ENCODE measurements at places on chromosomes 16 and 17. TPM values are rescaled to one million over a fixed set of nuclear protein-coding genes. Genes with fewer than 3 reads are reported as not detected.

- H3K4me3 ChIP-seq: no peak overlapping the region
- no peaks in the 10 kb centered on the region for H3K27me3 ChIP-seq
- no peak for DNase-seq
- no peak overlapping the region for H3K27ac ChIP-seq
- H3K36me3 ChIP-seq: no peaks in the 10 kb centered on the region
These were observed 4.8 kb downstream of the DPEP3 start for GRCh38 chr16:67975321-67976105.

NPIPB13 gene
- 31.9 TPM for total RNA-seq

DNA sequence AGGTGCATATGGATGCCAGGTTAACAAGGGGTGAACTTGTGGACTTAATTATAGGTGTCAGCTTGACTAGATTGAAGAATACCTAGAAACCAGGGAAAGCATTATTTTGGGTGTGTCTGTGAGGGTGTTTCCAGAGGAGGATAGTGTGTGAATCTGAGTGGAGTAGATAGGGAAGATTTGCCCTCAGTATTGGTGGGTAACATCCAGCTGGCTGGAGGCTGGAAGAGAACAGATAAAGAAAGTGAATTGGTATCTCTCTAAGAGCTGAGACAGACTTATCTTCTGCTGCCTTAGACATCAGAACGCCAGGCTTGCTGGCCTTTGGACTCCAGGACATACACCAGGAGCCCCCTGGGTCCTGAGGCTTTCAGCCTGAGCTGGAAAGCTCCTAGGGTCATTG, 75.2 kb downstream of the CDRT15 start:
- no peak overlapping the region for H3K27ac ChIP-seq
- no peak overlapping the region for H3K4me3 ChIP-seq
- no peaks in the 10 kb centered on the region for H3K36me3 ChIP-seq
- no peak for DNase-seq

FOXL1 gene
- not detected for total RNA-seq

- no peak overlapping the region for H3K27ac ChIP-seq
- H3K4me3 ChIP-seq: no peak overlapping the region
- H3K27me3 ChIP-seq: peaks cover 54% of the 10 kb centered on the region
- no peaks in the 10 kb centered on the region for H3K36me3 ChIP-seq
- DNase-seq: no peak
- H3K4me1 ChIP-seq: no peaks in the 10 kb centered on the region
These were observed 24.8 kb upstream of the ENGASE start for GRCh38 chr17:79049821-79050220.

DNA sequence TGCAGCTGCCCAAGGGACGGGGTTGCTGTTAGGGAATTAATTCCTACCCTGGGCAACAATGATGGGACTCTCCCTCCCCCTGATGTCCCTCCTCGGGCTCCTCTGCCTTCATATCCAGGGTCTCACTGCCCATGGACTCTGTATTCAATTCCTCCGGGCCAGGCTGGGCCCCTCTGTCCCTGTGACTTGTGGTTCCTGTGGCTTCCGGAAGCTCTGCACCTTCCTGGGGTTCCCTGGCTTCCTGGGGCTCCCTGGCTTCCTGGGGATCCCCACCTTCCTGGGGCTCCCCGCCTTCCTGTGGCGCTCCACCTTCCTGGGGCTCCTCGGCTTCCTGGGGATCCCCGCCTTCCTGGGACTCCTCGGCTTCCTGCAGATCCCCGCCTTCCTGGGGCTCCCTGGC, 35.2 kb downstream of the SRL start:
- no peak for DNase-seq
- H3K27me3 ChIP-seq: no peaks in the 10 kb centered on the region
- H3K27ac ChIP-seq: no peak overlapping the region
- no peak overlapping the region for H3K4me3 ChIP-seq
- no peaks in the 10 kb centered on the region for H3K36me3 ChIP-seq

- H3K4me3 ChIP-seq: peak overlapping the region; percentile 29
- no peaks in the 10 kb centered on the region for H3K36me3 ChIP-seq
- H3K27ac ChIP-seq: peak overlapping the region; percentile 87
These were observed 16.2 kb downstream of the SOCS3 start for GRCh38 chr17:78343543-78344201.

DNA sequence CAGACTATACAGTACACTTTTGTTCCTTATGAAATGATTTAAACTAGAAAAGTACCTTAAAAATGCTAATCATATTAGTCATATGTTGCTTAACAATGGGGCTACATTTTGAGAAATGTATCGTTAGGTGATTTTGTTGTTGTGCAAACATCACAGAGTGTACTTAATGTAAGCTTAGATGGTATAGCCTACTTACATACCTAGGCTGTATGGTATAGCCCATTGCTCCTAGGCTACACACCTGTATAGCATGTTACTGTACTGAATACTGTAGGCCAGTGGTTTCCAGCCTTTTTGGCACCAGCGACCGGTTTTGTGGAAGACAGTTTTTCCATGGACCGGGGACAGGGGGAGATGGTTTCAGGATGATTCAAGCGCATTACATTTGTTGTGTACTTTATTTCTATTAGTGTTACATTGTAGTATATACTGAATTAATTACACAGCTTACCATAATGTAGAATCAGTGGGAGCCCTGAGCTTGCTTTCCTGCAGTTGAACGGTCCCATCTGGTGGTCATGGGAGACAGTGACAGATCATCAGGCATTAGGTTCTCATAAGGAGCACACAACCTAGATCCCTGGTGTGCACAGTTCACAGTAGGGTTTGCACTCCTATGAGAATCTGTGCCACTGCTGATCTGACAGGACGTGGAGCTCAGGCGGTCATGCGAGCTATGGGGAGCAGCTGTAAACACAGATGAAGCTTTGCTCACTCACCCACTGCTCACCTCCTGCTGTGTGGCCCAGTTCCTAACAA, 35.0 kb upstream of the MRC2 start:
- peaks cover 54% of the 10 kb centered on the region for H3K36me3 ChIP-seq
- H3K4me1 ChIP-seq: no peaks in the 10 kb centered on the region
- DNase-seq: no peak

GRCh38 chr17:4934173-4934979, 2.3 kb downstream of the GP1BA start:
- peaks cover 32% of the 10 kb centered on the region for H3K4me1 ChIP-seq
- H3K36me3 ChIP-seq: peaks cover 3% of the 10 kb centered on the region
- no peak overlapping the region for H3K4me3 ChIP-seq
- H3K27ac ChIP-seq: peak overlapping the region; percentile 24
- no peak for DNase-seq

DNA sequence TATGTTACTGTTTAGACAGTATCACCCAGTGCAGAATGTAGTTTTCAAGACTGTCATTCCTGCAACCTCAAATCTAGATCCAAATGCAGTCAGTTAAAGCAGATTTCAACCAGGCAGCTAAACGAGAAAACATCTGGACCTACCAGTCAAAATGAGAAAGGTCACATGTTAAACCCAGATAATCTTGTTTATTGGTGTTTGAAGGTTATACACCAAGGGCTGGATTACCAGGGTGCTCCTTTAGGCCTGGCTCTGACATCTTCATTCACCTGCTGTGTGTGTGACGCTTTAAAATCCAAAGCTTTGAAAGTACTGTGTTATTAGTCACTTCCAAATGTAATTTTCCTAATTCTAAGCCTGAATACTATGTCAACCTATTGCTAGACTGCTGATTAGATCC, 54.9 kb downstream of the IKZF3 start:
- H3K36me3 ChIP-seq: peaks cover 13% of the 10 kb centered on the region
- H3K4me1 ChIP-seq: peaks cover 32% of the 10 kb centered on the region
- no peak overlapping the region for H3K4me3 ChIP-seq
- H3K27me3 ChIP-seq: no peaks in the 10 kb centered on the region
- DNase-seq: no peak
- no peak overlapping the region for H3K27ac ChIP-seq

SOX8 gene
- total RNA-seq: 4.8 TPM

- H3K4me3 ChIP-seq: no peak overlapping the region
- no peak for DNase-seq
- no peaks in the 10 kb centered on the region for H3K4me1 ChIP-seq
- no peaks in the 10 kb centered on the region for H3K36me3 ChIP-seq
- H3K27ac ChIP-seq: no peak overlapping the region
- H3K27me3 ChIP-seq: no peaks in the 10 kb centered on the region
These were observed 310.3 kb upstream of the DYNLRB2 start for GRCh38 chr16:80230328-80231120.

DNA sequence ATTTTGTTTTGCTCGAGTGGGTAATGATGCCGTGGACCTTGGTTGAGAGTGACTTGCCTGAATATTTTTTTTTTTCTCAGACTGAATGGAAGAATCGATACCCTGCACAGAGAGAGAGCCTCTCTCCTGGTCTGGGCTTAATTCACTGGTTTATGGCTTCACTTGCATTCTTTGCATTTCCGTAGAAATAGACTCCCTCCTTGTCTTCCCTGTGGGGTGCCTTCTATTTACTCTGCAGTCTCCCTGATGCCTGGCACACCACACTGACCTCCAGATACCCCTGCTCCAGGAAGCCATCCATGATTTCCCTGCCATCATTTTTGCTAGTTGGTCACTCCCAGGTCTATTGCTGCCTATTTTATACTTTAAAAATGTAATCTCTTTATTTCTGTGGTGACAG, 238.0 kb downstream of the SNX29 start:
- no peak for DNase-seq
- no peaks in the 10 kb centered on the region for H3K27me3 ChIP-seq
- no peak overlapping the region for H3K27ac ChIP-seq
- H3K4me3 ChIP-seq: no peak overlapping the region
- no peaks in the 10 kb centered on the region for H3K4me1 ChIP-seq
- H3K36me3 ChIP-seq: peaks cover 2% of the 10 kb centered on the region

DNA sequence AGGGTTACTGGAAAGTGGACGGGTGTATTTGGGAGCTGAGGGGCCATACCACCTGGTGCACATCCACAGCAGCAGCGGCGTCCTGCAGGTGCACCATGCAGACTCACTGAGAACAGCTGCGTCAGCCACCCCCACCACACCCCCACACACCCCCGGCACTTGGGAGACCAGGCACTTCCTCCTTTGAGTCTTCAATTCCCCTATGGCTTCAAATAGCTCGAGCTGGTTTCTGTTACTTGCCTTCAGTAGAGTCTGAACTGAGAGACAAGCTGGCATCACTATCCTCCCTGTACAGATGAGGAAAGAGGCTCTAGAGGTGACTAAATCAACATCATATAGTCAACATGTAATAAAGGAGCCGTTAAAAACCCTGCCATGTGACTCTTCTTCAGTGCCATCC, 15.4 kb downstream of the CUEDC1 start:
- H3K36me3 ChIP-seq: no peaks in the 10 kb centered on the region
- DNase-seq: no peak
- no peaks in the 10 kb centered on the region for H3K4me1 ChIP-seq
- no peak overlapping the region for H3K4me3 ChIP-seq
- no peak overlapping the region for H3K27ac ChIP-seq

CORO1A gene
- total RNA-seq: 1,114 TPM

DNA sequence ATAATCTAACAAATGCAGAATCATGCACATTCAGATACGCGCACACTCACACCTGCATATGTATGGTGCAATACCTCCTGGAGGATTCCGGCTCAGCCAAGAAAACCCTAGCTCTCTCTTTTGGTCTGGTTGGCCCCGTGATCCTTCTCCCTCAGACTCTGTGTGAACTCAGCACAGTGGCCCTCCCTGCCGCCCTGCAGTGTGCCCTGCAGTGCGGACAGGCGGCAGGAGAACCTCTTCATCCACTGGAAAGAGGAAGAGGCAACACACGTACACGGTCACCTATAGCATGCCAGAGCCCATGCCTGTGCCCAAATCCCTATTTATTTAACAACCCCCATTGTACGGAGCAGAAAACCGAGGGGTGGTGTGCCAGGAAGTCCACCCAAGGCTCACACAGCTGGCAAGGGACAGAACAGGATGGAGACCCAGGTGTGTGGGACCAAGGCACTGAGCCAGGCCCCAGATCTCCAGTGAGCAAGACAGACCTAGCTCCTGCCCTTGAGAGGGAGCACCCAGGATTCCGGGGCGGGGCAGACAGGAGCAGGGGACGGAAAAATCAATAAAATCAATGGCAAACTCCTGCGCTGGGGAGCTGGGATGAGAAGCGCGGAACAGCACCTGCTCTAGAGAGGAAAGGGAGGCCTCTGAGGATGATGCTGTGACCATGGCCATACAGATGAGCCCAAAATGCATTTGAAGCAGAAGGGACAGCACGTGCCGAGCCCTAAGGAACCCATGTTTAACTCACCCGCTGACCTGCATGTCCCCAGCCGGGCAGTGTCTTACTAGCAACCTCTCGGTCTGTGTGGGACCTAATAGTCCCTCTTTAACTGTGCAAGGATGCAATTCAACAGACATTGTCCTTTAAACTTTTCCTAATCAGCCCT, 54.7 kb upstream of the CIBAR2 start:
- H3K4me1 ChIP-seq: no peaks in the 10 kb centered on the region
- no peaks in the 10 kb centered on the region for H3K36me3 ChIP-seq
- H3K27ac ChIP-seq: no peak overlapping the region

- no peaks in the 10 kb centered on the region for H3K27me3 ChIP-seq
- no peak overlapping the region for H3K4me3 ChIP-seq
- peak; percentile 84 for DNase-seq
These were observed 12.7 kb upstream of the HASPIN start for GRCh38 chr17:3710951-3711383.

DNA sequence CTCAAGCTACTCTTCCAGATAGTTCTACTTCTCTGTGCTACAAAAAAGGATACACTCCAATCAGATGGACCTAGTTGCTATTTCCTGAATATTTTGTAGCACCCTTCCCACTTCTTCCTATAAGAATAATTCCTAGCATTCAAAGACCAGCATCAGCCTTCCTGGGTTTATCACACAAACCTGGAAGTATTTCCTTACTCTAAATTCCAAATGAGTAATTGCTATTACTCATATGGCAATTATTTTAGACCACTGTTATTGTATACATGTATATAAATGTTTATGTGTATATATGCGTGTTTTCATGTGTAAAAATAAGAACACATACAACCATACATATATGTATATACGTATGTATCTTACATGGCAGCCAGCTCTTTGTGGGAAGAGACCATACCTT, 130.6 kb downstream of the MYO1D start:
- H3K4me3 ChIP-seq: no peak overlapping the region
- H3K27me3 ChIP-seq: no peaks in the 10 kb centered on the region
- H3K27ac ChIP-seq: no peak overlapping the region
- no peaks in the 10 kb centered on the region for H3K4me1 ChIP-seq

CCL14 gene
- total RNA-seq: not detected

DNA sequence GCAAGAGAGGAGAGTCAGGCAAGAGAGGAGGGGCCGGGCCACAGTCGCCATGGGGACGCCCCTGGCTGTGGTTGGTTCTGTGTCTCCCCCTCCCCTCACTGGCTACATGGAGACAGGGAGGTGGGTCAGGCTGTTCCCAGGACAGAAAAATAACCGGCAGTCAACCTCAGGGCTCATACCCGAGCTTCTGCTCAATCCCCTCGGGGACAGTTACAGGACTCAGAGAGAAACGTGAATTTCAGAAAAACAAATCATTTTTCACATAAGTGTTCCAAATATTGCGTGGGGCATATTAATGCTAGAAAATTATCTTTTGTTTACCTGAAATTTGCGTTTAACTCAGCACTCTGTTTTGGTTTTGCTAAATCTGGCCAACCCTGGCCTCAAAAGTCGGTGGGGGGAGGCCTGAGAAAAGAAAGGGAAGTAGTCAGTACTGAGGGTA, 22.2 kb upstream of the CPSF4L start:
- H3K4me3 ChIP-seq: no peak overlapping the region
- no peak overlapping the region for H3K27ac ChIP-seq
- no peak for DNase-seq
- H3K4me1 ChIP-seq: no peaks in the 10 kb centered on the region
- peaks cover 17% of the 10 kb centered on the region for H3K27me3 ChIP-seq

- DNase-seq: no peak
- H3K4me1 ChIP-seq: no peaks in the 10 kb centered on the region
- no peaks in the 10 kb centered on the region for H3K27me3 ChIP-seq
- no peak overlapping the region for H3K27ac ChIP-seq
- peaks cover 26% of the 10 kb centered on the region for H3K36me3 ChIP-seq
- no peak overlapping the region for H3K4me3 ChIP-seq
These were observed 7.1 kb downstream of the NUDT16L1 start for GRCh38 chr16:4700380-4700996.
